Lung microvascular endothelial cell (primary cell): ENCODE measurements at places on chromosomes 6 and 20. TPM values are rescaled to one million over a fixed set of nuclear protein-coding genes. Genes with fewer than 3 reads are reported as not detected.

- no peak for DNase-seq
Measured at GRCh38 chr6:118152524-118152923, 245.5 kb downstream of the SLC35F1 start.

DNA sequence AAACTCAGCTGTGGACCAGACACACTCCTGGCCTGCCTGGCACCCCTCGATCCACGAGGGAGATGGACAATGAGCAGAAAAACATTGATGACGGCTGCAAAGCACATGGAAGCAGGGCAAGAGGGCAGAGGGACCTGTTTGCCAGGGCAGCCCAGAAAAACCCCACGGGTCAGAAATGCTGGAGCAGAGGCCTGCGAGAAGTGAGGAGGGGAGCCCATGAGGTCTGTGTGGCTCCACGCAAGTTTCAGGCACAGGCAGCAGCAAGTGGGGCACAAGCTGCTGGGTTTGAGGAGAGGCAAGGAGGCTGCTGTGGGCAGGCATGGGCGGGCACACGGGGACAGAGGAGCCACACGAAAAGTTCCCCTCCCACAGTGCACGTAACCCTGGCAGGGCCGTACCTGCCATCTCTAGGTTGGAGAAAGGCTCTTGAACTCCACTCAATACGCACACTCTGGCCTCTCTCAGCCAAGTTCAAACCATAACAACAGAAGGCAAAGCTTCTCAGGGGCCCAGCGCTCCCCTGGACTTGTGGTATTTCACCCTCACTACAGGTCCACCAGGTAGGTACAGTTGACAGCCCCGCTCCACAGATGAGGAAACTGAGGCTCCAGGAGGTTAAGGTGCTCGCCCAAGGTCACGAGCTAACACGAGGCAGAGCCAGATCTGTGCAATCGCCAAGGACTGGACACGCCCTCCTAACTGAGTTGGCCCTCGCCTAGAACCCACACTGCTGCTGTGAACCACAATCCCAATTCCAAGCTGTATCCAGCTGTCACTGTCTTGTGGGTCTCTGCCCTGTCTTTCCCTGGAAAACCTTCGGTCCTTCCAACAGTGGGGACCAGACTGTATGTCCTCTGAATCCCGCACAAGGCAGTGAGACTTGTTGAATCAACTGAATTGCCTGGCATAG, 108.2 kb downstream of the NOL4L start:
- no peak for DNase-seq

DNA sequence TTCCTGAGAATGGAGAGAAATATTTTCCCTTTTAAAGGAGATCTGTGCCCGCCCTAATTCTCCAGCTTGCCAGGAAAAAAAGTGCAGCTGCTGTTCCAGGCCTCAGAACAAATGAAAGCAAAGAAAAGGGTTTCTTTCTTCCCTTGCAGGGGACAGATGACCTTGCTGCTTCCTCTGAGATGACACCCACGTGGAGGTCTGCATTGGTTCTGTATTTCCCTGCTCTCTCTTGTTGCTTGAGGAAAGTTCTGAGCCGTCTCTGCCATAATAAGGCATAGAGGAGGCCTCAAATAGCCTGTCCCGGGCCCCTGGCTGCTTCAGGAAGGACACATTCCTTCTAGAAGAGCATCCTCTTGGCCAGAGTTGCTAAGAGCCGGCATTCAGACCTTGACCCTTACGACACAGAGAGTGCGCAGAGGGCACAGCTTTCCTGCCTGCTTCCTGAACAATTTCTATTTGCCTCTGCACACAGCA, 501.8 kb upstream of the SULF2 start:
- DNase-seq, result peak; percentile 28

- DNase-seq, result no peak
Measured at GRCh38 chr20:44596010-44596409, 13.6 kb downstream of the PKIG start.

- no peak for DNase-seq
Measured at GRCh38 chr6:117971637-117972036, 64.6 kb downstream of the SLC35F1 start.

GGTLC1 gene
- total RNA-seq, result not detected in 2 replicates

DTD1 gene
- 35.5 and 51.2 TPM in 2 replicates for total RNA-seq
